ENCODE measurements at places on chromosomes 1 and 21.

DNA sequence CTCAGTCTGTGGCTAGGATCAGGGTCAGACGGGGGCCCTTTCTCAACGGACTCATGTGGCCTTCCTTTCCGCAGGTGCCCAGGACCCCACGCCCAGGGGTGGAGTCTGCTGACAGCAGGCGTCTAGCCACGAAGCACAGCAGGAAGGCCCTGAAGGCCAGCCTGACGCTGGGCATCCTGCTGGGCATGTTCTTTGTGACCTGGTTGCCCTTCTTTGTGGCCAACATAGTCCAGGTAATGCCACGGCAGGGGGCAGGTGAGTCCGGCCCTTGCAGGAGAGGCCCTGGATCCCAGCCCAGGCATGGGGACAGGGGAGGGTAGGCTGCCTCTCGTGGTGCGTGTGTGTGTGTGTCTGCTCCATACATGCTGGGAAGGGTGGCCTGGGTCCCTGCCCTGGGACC, 13.8 kb downstream of the HTR6 start:
- no peak for DNase-seq

GRCh38 chr1:32695098-32695904, 7.3 kb downstream of the SYNC start:
- DNase-seq = peak; percentile 13

GRCh38 chr21:32336711-32337110, 38.1 kb downstream of the MRAP start:
- DNase-seq = no peak

GRCh38 chr1:38203441-38203840, 156.8 kb upstream of the POU3F1 start:
- no peak for DNase-seq
